Stimulated activated CD4-positive, alpha-beta T cell treated with anti-CD3 and anti-CD28 coated beads, Interleukin-15, amount 100 ng/mL, for 1 hour (primary cell): ENCODE measurements at places on chromosomes 1 and 21.
A peak's percentile ranks its signal among the peaks of the same experiment; 100 is the strongest.

DNA sequence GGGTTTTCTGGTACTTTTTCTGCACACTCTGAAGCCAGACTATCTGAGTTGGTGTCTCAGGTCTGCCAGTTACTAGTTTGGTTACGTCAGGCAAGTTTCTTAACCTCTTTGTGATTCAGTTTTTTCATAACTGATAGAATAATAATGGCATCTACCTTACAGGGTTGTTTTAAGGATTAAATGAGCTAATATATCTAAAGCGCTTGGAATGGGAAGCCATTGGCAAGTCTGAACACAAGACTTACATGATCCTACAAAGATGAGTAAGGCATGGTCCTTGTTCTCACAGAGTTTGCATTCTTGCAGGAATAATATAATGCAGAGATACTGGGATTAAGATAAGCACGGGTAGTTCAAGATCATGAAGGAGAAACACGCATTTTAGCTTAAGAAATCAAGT is 9.2 kb upstream of the DENND2D start:
- no peak for DNase-seq

DNA sequence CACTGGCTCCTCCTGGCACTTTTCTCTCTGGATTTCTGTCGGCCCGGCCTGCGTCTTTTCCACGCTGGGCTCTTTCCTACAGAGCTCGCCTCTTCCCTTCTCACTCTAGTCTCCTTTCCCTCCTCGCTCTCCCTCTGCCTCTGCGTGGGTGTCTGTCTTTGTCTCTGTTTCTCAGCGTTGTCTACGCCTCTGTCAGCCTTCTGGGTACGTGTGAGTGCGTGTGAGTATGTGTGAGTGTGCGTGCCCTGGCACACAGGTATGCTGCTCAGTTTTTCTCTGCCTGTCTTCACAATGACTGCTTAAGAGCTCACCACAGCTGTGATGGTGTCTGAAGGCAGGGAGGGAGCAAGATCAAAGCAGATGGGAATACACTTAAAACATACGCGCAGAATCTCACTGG is 77.7 kb downstream of the KIRREL1 start:
- no peak for DNase-seq

GRCh38 chr1:234597894-234598293 is 12.1 kb downstream of the IRF2BP2 start:
- DNase-seq, result peak; percentile 26

- no peak for DNase-seq
Observed at GRCh38 chr1:215114154-215114933, 31.8 kb downstream of the KCNK2 start.
